Vagina (tissue), 2 donors: ENCODE measurements at places on chromosomes 7 and 10.

- DNase-seq = no peak
These were observed 229.7 kb downstream of the CACNB2 start for GRCh38 chr10:18369859-18370473.

GRCh38 chr10:251982-252582 is 116.8 kb downstream of the ZMYND11 start:
- no peak for DNase-seq

DNA sequence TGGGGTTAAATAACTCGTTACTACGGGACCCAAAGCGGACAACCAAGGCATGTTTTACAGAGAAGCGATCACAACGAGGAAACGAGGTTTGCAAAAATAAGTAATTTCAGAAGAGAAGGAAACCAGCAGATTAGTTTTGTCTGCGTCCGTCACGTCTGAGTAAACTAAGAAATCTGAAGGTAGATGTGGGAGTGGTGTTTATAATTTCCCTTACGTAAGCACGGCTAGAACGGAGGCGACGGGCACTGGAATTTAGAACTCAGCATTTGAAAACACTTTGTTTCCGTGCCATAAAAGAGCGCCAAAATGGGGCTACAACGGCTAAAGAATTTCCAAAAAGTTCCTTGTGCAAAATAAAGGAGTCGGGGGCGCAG is 718 bp upstream of the UMAD1 start:
- no peak for DNase-seq

- DNase-seq = no peak
These were observed 385.8 kb downstream of the ETV1 start for GRCh38 chr7:13603661-13604060.

- DNase-seq = no peak
These were observed 172.6 kb downstream of the ZNF248 start for GRCh38 chr10:37684765-37685164.

DNA sequence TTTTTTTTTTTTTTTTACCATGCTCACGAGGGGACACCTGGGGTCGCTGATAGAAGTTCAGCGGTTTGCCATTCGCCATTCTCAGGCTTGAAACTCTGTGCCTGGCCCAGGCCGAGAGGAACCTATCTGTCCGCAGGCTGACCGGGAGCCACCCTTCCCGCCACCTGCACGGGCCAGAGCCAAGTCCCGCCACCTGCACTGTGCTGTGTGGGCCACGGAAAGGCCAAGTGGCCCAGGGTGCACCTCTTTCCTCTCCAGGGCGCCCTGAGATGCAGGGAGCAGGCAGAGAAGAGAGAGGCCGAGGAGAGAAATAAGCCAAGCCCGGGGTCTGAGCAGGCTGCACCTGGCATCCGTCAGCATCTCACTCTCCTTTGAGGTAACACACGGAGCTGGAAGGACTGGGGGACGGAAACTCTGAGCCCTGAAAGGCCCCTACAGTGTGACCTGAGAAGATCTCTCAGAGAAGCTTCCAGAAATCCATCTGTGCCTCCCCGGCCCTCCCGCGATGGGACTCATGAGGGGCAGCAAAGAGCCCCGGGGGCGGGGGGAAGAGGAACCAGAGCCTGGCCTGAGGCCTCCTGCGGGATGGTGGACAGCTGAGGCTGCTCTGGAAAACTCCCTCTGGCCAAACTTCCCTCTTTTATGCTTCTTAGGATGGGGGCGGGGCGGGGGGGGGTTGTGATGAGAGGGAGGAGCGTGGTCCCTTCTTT is 46.6 kb downstream of the PRKAG2 start:
- DNase-seq = no peak
